ENCODE measurements at places on chromosomes 7 and 10.

DNA sequence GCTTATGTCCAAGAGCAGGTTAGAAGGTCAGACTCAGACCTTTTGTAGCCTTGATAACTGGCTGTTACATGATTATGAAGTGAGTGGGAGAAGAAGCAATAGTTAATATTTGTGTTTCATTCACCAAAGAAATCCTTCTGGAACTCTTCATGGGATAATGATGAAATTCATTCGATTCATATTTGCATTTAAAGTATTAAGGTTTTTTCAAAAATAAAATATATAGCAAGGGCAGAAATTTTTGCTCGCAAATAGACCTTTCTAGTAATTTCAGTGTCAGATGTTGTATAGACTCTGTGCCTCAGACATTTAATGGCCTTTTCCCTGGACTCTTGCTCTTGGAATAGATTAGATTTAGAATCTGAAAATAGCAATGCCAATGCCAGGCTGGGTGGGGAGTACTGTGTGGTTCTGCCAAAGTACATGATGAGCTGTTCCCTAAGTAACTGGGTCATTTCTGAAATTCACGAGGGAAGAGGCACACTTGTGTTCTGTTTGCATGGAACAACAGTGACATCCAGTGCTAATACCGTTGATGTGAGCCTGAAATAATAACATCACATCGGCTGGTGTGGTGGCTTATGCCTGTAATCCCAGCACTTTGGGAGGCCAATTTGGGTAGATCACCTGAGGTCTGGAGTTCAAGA, 119.2 kb downstream of the MBL2 start:
- no peak for DNase-seq

DNA sequence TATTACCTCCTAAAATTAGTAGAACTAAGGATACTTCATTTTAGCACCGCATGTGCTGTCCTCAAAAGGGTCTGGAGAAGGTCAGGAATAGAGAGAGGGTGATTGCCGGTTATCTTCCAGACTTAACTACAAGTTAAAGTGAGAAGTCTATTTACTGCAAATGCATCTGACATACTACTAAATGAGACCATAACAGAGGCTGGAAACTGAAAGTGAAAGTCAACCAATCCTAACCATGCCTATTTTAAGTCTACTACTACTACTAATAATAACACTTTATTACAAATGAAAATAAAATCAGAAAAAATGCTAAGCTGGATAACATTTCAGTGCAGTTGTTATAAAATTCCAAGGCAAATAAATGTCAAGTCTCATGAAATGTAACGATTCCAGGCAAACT, 244.7 kb downstream of the KIF20B start:
- DNase-seq: peak; percentile 28

GRCh38 chr7:137961200-137962177, 40.4 kb downstream of the CREB3L2 start:
- DNase-seq: no peak

- no peak for DNase-seq
These were observed 26.6 kb upstream of the PLA2G12B start for GRCh38 chr10:72981028-72981881.

GRCh38 chr10:46556515-46557318, at the start of gene GPRIN2:
GPRIN2 (minus strand) TSS chr10:46556658; CDS start chr10:46550736, 5,922 bp downstream.
- DNase-seq: no peak

GRCh38 chr7:91193141-91193540, 71.1 kb upstream of the FZD1 start:
- DNase-seq: peak; percentile 61

DNA sequence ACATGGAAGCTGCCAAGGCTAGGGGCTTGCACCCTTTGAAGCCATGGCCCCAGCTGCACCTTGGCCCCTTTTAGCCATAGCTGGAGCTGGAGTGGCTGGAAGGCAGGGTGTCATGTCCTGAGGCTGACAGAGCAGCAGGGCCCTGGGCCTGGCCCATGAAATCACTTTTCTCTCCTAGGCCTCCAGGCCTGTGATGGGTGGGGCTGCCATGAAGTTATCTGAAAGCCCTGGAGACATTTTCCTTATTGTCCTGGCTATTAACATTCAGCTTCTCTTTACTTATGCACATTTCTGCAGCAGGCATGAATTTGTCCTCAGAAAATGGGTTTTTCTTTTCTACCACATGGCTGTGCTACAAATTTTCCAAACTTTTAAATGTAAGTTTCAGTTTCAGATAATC, 106.9 kb upstream of the ELMO1 start:
- DNase-seq: no peak

- DNase-seq: no peak
These were observed 48.3 kb upstream of the C1GALT1 start for GRCh38 chr7:7134046-7134445.

- DNase-seq: no peak
These were observed 62.0 kb downstream of the VSTM4 start for GRCh38 chr10:49053053-49053997.

- no peak for DNase-seq
These were observed 690.8 kb downstream of the MAGI2 start for GRCh38 chr7:78762625-78763024.

DNA sequence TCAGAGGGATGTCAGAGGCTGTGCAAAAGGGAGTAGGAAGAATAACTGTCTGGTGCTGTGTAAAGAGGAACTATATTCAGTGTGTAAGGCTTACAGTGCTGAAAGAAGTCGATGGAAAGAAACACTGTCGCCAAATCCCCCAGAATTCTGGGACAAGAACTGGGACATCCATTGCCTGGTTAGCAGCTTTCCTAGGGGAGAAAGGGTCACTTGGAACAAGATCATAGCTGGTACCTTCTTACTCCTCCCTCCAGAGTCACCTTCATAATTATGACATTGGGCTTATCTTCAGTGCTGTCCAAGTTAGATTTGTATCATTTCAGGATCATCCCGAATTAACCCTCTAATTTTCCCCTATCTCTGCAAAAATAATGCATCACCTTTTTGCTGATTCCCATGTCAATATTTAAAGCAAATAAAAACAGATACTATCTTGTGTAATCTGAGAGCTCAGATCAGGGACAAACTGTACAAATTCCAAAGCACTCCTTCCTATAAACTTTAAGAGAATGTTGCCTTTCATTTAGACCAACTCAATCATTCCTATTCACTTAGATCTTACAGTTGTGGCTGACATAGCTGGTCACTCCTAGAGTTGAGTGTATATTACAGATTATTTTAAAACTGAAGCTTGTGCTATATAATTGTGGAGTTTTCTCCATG, 96.5 kb downstream of the DNAH11 start:
- DNase-seq: no peak

- DNase-seq: no peak
These were observed 1.4 kb downstream of the PPP1R17 start for GRCh38 chr7:31688372-31688771.

DNA sequence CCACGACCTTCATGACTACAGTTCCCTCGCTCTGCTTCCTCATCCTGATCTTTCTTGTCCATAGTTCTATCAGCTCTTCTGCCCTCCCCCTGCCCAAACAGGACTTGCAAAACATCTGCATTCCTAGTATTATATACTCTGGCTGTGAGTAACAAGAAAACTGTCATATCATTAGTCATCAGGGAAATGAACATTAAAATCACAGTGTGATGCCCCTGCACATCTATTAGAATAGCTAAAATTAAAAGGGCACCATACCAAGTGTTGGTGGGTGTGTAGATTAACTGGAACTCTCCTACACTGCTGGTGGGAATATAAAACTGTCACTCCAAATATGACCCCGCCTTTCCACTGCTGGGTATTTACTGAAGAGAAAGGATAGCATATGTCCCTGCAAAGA, 141.8 kb downstream of the C7orf25 start:
- peak; percentile 17 for DNase-seq

DNA sequence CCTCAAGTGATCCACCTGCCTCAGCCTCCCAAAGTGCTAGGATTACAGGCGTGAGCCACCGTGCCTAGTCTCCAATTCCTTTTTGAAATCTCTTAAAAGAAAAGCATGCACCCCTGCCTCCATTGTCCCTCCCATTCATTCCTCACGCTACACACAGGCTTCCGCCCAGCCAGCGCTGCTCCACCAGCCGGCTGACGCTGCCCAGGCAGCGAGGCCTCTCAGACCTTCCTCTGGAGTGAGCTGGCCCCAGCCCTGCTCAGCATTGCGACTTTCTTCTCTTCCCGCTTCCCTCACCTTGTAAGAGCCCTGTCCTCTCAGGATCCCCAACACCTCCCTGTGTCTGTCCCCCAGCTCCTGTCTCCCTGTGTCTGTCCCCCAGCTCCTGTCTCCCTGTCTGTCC, 23.6 kb downstream of the RGS10 start:
- no peak for DNase-seq

DNA sequence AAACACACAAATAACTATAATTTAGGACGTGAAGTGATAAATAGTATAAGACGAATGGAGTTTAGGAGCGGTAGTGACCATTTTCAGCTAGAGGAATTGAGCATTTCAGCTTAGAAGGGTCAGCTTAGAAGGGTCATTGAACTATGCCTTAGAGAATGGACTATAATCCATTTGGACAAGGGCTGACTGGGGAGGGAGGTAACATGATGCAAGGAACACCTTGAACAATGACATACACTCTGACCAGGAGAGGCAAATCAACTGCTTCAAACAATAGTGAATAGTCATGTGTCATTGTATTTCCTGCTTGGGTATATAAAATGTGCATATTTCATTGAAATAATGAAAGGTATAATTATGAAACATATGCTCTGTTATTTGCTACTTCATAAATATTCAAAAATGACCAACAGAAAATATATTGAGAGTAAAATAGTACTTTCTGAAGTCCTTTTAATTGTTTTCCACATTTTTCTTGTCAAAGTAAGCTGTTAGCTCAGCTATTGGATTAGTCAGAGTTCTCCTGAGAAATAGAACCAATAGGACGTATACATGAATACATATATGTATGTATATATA, 40.5 kb upstream of the WASL start:
- no peak for DNase-seq

GRCh38 chr10:22381262-22381661, 36.0 kb downstream of the SPAG6 start:
- DNase-seq: no peak

DNA sequence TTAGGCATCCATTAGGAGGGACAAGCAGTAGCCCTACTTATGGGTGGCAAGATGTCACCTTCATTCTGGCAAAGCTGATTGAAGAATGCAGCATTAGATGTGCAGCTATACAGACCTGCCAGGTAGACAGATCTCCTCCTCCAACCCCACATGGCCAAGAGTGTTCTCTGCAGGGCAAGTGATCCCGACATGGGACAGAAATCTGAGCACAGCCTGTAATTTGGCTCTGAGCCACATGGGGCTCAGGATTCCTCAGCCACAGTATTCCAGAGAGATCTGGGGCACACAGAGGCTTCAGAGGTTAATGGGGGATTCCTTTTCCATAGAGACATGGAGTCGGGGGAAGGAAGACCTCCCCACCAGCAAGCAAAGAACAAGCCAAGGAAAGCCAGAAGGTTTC, 58.7 kb upstream of the GDF10 start:
- DNase-seq: no peak

DNA sequence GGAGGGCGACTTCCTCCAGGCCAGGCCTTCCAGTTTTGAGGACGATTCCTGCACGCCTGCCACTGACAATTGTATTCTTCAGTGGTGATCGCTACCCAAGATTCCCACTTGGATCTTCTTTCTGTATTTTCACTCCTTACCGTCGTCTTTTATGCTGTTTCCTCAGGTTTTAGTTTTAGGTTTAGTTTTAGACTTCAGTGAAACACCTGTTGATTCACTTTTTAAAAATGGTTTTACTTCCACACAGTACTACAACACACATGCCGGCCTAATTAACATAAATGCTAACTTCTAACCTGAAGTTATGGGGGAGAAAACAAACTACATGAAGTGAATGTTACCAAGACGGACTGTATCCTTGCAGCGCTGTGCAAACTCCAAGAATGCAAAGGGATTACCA, 530.6 kb upstream of the MGMT start:
- DNase-seq: no peak

DNA sequence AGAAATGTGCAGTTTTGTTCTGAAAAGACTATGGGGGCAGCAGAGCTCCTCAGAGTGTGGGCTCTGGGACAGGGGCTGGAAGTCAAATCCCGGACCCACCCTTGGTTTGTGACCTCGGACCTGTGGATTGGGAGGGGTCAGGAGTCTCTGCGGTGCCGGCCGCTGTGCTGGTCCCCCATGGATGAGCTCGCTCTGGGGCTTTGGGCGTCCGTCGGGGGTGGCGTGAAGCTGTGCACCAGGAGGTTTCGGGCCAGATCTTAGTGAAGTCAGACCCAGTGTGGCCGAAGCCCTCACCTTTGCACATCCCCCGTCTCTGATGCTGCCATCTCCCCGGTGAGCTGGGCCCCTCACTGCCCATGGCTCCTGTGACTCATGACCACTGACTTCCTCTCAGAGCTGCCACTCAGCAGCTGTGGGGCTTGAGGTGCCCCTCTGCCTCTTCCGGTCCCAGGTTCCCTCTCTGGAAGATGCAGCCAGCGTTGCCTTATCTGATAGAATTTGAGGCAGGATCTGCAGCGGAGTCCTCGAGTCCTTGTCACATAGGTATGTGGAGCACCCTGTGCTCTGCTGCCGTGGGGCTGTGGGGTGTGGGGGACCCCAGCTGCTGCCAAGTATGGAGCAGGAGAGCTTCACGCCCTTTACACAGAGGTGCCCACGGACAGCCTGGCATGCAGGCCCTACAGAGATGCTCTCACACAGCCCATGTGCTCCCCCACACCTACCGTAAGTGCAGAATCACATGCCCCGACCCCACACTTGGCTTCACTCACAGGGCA, 11.4 kb upstream of the SCART1 start:
- no peak for DNase-seq

DNA sequence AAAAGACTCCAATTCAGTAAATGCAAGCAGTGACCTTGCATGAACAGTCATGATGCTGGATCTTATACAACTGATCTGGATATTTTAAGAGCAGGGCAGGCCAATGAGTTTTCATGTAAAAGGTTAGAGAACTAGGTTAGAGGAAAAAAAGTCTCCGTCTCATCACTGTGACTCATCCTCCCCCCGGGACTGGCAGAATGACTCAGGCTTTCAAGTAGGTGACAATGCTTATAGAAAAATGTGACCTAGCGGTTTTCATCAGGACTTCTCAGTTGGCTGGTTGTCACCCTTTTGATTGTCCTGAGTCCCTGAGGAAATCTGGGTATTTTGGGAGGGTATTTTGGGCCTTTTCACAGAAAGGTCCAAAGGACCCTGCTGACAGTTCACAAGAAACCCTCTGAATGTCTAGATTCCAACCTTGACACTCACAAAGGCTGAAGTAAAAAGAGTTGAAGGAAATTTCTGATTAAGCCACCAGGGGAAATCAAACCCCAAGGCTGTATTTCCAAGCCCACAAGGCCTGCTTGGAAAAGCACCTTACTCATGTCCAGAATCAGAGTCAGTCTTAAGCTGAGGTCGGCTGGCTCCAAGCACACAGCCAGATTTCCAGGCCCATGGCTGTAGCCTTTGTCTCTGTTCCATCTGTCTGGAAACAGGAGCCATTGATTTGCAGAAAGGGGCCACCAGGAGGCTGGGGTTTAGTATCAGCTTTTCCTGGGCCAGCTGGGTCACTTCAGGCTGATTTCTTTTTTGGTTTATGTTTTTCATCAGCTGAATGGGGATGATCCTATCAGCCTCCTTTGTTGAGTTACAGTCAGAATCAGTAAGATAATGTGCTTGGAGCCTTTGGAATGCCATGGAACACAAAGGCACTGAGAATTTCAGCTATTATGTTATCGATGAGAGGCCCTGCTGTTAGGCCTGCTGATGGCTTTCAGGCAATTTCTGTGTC, 226.4 kb upstream of the HABP2 start:
- peak; percentile 51 for DNase-seq

GRCh38 chr10:99709480-99710229, 22.3 kb downstream of the COX15 start:
- peak; percentile 43 for DNase-seq

GRCh38 chr10:86300931-86301830, 65.4 kb downstream of the GRID1 start:
- no peak for DNase-seq

Measured in amniotic epithelial cell (primary cell).